ENCODE measurements at places on chromosomes 13 and 19. TPM values are rescaled to one million over a fixed set of nuclear protein-coding genes. Genes with fewer than 3 reads are reported as not detected.

CAMSAP3 gene
- polyA plus RNA-seq, result 0.07 TPM

NLRP7 gene
- not detected for polyA plus RNA-seq

DKKL1 gene
- polyA plus RNA-seq, result not detected

- DNase-seq, result no peak
Measured at GRCh38 chr19:16575282-16575681, 3.1 kb upstream of the SLC35E1 start.

BICRA gene
- polyA plus RNA-seq, result 1.6 TPM

DNA sequence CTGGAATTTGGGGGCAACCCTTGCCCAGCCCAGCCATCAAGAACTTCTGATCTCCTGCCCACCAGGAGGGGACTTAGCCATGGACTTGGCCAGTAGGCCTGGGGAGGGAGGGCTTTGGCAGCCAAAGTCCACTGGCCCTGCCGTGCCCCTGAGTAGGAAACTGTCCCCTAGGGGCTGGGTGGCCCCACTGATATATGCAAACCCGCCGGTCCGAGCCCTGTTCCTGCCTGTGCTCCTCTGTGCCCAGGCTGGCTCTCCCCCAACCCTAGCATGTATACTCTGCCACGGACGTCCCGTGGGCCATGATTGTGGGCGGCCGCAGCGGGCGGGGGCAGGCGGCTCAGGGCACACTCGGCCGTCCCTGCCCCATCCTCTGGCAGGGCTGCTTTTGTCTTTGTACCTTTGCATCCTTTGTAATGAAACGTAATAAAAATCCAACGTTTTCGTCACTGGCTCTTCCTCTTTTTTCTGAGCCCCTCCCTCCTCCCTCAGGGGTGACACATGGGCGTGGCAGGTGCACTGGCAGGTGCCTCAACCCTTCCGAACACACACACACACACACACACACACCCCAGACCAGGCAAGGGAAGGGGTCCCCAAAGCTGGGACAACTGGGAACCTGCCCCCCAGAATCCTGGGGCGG is 9.1 kb downstream of the COMP start:
- DNase-seq, result no peak

DNA sequence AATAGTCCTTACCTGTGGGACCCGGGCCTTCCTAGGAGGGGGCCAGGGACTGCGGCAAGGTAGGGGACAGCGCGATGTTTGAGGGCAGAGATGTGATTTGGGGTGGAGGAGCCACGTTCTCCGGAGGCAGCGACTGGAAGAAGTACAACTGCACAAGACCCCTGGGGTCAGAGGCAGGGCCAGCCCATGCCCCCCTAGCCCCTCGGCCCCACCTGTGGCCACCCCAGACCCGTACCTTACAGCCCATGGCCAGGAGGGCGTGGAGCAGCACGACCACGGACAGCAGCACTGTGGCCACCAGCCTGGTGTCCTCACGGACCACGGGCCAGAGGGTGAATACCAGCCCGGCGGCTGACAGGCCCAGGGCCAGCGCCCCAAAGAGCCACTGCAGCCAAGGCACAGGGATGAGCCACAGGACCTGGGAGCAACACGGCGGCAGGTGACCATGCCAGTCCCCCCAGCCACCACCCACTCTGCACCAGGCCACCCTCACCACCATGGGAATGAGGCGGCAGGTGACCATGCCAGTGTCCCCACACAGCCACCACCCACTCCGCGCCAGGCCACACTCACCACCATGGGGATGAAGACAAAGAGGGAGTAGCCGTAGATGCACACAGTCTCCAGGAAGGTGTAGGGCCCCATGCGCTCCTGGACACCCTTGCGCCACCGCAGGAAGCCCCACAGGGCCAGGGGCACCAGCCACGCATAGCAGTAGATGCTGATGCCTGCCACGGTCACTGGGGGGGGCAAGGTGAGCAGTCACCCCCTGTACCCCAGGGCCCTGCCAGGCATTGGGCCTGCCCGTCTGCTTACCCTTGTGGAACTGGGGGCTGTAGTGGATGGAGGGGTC is 5.0 kb downstream of the YIPF2 start:
- no peak for DNase-seq

OR7A17 gene
- polyA plus RNA-seq, result not detected

GRCh38 chr13:70795484-70795883 is 687.2 kb upstream of the KLHL1 start:
- DNase-seq, result no peak

GRCh38 chr19:58551577-58552471 is 3.1 kb downstream of the CHMP2A start:
- DNase-seq, result no peak

GRCh38 chr13:46332772-46333171 is 54.3 kb downstream of the RUBCNL start:
- DNase-seq, result no peak

DNA sequence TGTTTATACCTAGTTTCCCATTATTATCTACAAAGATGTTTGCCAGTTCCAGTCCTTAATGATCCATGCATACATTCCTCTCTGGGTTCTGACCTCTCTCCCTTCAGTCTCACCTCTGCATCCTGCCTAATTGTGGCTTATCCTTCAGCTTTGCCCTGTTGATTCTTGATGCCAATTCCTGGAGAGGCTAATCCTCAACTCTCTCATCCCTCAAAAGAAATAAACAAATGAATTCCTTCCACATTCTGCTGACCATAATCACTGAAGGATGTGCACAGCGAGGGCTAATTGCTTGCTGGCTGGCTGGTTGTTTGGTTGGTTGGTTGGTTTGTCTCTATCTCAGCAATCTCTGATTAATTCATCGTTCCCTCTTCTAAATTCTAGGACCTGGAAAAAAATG is 113.8 kb downstream of the IRS2 start:
- DNase-seq, result no peak

DNA sequence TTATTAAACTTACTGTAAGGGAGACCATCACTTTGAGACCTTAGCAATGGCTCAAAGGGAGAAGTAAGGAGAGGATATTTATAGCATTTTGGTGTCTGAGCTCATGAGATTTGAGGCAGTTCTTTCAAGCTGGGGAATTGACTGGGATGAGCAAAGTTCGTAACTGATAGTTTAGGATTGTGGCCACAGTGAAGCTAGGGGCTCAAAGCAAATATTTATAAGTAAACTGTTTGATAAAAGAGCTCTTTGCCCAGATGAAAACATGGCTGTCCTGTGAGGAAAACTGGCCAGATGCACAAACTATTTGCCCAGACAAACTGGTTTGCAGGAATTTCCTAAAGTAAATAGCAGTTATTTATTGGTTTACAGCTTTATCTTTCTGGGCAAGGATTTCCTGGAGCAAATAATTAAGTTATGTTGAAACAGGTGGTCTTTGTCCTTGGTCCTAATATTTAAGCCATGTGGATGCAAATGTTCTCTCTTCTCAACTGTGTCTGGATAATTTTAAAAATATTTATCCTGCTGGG is 59.7 kb upstream of the TMTC4 start:
- no peak for DNase-seq

DNA sequence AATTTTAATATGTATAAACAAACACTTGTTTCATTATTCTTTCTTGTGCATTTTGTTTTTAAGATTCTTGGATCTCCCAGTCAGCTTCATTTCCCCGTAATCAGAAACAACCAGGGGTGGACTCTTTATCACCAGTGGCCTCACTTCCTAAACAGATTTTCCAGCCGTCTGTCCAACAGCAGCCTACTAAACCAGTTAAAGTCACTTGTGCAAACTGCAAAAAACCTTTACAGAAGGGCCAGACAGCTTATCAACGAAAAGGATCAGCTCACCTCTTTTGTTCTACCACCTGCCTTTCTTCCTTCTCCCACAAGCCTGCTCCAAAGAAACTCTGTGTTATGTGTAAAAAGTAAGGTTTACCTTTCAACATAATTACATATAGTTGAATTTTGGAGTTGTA is 44.3 kb downstream of the ZMYM2 start:
- DNase-seq, result no peak

ZNF577 gene
- 5.2 TPM for polyA plus RNA-seq

RNF17 gene
- polyA plus RNA-seq, result not detected

GRCh38 chr19:32919365-32919764 is 49.8 kb upstream of the SLC7A9 start:
- no peak for DNase-seq

GRCh38 chr13:96428911-96429310 is 339.0 kb downstream of the HS6ST3 start:
- no peak for DNase-seq

DNA sequence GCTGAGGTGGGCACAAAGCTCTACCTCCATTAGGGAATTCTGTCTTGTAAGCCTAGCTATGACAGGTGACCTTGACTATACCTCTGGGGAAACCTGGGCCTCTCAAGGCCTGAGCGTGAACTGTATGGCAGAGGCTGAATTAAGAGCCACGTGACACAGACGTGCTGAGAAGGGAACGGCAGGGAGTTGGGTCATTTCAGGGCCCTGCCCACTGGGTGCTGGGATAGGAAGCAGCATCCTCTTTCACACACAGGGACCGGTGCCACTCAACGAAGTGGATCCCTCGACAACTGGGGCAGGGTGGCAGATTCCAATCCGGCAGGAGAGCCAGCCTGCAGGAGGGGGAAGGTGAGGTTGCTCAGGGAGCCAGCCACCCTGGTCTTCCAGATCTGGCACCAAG is 9.2 kb downstream of the ASF1B start:
- no peak for DNase-seq

GRCh38 chr19:11540645-11541044 is 2.0 kb downstream of the CNN1 start:
- DNase-seq, result no peak

GRCh38 chr13:28380319-28380718 is 114.6 kb downstream of the FLT1 start:
- DNase-seq, result no peak

DNA sequence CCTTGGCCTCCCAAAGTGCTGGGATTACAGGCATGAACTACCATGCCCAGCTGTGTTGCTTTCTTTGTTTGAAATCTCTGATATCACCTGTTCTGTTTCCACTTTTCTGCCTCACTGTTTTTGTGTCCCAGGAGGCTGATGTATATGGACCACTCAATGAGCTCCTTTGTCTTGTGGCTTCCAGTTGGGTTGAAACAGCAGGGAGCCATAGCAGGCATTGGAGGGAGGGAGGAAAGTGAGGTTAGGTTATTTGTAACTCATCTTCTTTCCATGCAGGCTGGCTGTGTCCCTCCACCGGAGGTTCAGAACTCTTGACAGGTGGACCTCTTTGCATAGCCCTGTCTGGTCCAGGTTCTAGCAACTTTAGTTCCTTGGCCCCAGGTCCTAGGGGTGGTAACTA is 6.1 kb upstream of the CYP4F22 start:
- DNase-seq, result no peak

DNA sequence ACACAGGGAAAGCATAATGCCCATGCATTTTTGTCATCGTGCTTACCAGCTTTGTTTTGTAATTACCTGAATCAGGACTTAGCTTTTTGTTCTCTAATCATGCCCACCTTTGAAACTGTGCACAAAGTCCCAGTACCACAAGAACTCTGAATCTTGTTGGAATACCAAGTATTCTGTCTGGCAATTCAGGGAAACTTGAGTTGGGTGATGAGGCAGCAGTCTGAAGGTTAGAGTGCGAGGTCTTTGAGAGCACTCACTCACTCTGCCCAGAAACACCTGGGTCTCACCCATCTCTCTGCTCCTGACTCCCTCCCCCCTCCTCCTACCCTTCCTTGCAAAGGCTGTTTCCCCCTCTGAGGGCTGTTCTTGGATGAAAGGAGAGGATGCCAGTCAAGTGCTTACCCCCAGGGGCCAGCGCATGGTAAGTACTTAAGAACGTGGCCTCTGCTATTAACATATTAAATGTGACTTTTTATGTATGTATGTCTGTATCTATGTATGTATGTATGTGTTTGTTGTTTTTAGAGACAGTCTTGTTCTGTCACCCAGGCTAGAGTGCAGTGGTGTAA is 22.4 kb downstream of the SIPA1L3 start:
- DNase-seq, result no peak

NANOS2 gene
- polyA plus RNA-seq, result not detected

GRCh38 chr19:2330632-2331284 is 2.3 kb downstream of the SPPL2B start:
- DNase-seq, result no peak

- DNase-seq, result no peak
Measured at GRCh38 chr13:73833325-73834070, 300.7 kb downstream of the KLF12 start.
